HTR-8/SVneo (cell line): ENCODE measurements at places on chromosomes 13 and 19.

DNA sequence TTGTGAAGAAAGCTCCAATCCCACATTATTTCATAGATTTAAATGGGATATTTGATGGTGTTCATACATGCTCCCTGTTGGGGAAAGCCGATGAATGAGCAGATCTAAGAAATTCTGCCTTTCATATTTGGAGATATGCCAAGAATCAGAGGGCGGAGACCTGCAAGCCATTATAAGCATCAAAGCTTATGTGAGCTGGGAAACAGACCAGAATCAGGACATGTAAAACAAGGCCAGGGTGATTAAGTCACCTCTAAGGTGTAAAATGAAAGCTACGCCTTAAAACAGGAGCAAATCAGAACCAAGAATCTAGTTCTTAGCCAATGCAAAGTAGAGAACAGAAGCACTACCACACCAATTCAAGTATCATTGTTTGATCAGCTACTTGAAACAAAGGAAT, 392.4 kb downstream of the DCT start:
- DNase-seq = no peak

DNA sequence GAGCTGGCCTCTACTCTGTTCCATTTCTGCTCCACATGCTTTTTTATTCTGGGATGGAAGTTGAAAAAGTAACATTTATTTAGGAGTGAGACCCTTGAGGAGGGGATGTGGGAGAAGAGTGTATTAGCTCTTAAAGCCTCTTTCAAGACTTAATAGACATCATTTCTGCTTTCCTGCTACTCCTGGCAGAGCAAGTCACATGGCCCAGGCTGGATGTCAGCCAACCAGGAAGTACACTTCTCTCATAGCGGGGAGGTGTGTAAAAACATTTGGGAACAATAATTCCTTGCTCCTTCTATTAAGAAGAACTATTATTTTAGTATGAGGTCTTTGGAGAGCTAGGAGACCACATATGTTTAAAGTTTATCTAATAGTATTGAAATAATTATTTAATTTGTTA, 40.6 kb upstream of the FAM216B start:
- no peak for DNase-seq

GRCh38 chr13:84925443-84925842, 873.8 kb downstream of the SLITRK6 start:
- peak; percentile 19 for DNase-seq

DNA sequence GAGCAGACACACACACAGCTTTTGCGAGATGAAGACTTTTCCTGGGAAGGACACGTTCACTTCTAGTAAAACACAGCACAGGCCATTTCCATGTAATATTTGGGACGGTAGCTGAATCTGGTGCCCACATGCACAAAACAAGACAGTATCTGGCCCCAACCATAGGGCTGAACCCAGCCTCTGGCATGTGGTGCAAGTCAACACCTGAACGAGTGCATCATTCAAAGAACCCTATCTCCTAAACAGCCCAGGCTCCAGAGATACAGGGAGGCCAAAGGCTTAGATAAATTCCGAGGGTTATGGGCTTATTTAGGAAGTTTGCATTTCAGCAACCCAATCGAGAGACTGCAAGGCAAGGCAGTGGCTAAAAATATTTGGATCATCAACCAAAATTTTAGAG, 2.7 kb upstream of the TFDP1 start:
- DNase-seq = no peak

GRCh38 chr13:34258646-34259386, 440.9 kb downstream of the RFC3 start:
- no peak for DNase-seq

DNA sequence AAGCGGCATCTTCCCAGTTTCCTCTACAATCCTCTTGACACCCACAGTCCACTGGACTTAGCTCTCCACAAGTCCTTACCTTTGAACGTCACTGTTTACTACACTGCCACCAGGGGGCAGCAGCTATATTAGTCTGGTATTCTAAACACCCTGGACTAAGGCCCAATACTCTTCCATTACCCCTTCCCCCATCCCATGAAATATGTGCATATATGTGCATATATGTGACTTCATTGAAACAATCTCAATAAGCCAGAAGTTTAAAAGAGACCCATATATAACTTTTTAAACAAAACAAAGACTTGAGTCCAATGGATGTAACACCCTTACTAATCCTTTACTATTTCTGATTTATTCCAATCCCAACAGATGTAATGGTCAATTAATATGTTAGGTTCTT, 15.5 kb downstream of the GGACT start:
- DNase-seq = peak; percentile 35

- no peak for DNase-seq
Measured at GRCh38 chr19:29804493-29804892, 7.3 kb upstream of the CCNE1 start.

GRCh38 chr19:756236-756635, 5.3 kb downstream of the MISP start:
- no peak for DNase-seq
